CD4-positive, alpha-beta T cell treated with Interferon alpha-2 for 1 hour (primary cell): ENCODE measurements at places on chromosomes 3 and 15.

DNA sequence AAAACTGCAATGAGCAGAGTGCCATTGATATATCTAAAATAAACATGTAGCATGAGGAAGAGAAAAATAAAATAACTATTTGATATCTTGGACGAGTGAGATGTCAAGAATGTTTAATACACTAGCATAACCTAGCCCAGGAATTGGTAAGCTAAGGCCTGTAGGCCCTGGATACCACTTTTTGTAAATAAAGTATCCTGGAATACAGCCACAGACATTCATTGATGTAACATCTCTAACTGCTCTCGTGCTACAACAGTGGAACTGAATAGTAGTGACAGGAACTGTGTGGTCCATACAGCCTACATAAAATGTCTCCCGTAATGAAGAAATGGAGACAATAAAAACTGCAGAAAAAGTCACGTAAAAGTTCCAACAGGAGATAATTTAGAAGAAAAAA, 869.0 kb downstream of the AGBL1 start:
- no peak for DNase-seq

DNA sequence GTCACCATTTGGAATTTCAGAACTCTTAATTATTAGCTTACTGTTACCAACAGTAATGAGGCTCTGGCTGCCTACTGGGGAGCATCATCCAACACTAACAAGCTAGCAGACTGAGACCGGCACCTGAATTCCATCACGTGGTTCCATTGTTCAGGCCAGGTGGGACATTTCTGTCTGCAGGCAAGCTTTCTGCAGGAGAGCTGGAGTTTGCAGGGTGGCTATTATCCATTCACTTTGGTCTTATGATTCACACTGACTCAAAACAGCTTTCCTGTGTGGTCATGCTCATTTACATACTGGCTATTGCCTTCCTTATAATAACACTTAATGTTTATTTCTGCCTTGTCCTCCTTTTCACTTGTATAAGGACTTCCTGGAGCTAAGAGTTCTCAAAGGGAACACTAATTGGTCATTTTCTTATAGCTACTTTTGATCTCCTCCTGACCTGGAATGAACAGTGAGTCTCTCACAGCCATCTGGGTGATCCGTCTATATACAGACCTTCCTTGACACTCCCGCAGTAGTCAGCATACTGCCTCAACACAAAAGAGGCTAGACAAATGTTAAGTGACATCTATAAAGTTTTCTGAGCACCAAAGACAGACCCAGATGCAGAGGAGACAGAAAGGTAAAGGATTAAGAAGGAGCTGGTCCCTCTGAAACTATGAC, 695.4 kb downstream of the FHIT start:
- DNase-seq, result no peak

- no peak for DNase-seq
Observed at GRCh38 chr3:59374818-59375211, 325.0 kb upstream of the CFAP20DC start.

GRCh38 chr3:98914210-98915080, 12.9 kb upstream of the DCBLD2 start:
- DNase-seq, result no peak

DNA sequence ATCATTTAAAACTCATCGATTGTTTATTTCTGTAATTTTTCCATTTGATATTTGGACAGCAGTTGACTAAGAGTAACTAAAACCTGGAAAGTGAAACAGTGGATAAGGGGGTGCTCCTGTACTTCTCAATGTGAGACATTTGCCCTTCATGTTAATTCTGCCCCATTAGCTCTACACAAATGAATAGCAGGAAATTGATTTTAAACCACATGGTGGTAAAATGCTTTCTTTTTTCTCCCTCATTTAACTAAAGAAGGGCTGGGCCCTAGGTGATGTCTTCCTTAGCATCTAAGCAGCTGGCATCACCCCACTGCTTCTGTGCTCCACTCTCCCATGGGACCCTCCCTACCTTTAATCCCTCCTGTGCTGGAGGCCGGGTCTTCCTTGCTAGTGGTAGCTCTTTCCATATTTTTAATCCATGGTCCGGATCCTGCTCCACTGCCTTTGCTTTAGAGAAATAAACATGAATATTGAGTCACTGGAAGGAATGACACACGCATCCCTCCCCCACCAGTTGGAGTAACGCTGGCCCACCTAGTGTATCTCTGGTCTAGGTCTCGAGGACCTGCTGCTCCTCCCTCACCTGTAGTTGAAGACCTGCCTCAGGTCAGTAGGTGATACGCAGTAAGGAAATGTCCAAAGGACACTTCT, 30.2 kb upstream of the LAMP3 start:
- DNase-seq, result no peak

DNA sequence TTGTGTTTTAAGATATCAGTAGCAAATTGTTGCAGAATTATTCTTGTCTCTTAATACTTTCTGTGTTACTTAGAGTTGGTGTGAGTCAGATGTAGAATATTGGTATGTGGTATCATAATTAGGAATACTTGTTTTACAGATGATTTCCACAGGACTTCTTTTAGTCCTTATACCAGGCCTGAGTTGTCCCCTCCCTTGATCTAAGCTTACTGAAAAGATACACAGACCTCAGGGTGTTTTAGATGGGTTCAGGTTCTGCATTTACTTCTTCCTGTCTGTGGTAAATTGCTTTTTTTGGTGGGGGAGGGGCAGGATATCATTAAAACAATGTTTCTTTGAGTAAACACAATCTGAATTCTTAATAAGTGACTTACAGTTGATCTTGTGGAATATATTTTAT, 14.2 kb downstream of the DZIP3 start:
- peak; percentile 66 for DNase-seq

GRCh38 chr3:43405888-43406642, 119.7 kb downstream of the SNRK start:
- no peak for DNase-seq

- DNase-seq, result no peak
Observed at GRCh38 chr3:122665226-122665786, 15.3 kb upstream of the PARP14 start.

GRCh38 chr15:59448871-59449270, 10.9 kb downstream of the FAM81A start:
- no peak for DNase-seq

GRCh38 chr15:85289677-85290365, 90.6 kb upstream of the AKAP13 start:
- DNase-seq, result no peak

DNA sequence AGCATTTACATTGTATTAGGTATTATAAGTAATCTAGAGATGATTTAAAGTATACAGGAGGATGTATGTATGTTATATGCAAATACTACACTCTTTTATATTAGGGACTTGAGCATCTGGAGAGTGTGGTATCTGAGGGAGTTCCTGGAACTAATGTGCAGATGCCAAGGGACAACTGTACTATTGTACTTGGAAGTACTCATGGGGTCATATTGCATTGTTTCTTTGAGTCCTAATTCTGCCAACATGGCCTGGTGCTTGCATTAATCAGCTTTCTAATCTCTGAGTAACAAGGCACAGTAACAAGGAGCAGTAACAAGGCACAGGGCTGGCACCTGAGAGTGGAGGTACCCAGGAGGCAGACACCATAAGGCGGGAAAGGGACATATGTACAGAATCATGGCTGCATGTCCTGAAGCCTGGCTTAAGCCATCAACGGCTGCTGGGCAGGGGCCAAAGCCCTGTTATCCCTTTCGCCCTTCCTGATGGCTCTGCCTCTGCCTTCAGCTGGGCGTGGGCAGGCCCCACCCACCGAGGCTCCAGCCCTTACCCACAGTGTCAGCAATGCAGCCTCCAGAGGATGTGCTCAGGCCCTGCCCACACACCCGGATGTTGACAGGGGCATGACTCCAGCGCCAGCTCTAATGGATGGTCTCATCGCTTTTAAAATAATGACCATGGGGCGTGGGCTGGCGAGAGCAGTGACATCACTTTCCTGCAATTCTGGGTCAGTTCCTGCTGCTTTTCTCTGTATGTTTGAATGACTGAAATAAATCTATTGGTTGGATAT, 22.9 kb downstream of the CEMIP start:
- DNase-seq, result no peak

GRCh38 chr15:40437752-40438687, 2.7 kb upstream of the BAHD1 start:
- DNase-seq, result no peak

DNA sequence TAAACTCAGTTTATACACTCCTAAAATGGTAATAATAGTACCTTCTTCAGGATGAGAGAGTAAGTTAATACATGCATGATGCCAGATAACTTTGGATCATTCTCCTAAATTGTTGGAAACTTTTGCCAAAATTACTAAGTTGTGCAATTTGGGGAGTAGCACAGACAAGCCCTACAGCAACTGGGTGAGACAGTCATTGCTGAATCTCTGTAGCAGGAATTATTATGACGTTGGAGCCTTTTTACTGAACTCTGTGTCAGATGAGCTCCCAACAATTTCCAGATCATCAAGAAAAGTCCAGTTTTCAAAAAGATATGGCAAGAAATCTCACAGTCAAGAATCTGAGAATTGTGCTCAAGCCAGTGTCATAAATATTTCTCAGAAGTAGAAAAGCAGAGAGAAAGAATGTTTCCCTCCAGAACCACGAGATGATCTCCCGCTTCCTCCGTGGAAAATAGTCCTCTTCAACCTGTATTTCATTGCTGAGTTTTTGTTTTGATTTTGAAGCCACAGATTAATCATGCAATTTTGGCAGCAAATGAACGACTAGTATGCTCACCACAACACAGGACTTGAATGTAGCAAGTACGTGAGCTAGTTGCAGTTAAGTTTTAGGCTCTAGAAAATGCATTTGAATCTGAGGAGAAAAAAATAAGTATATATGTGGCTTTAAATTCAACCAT, 485.4 kb downstream of the CNTN6 start:
- DNase-seq, result no peak

- DNase-seq, result no peak
Observed at GRCh38 chr3:65396078-65396477, 642.6 kb downstream of the MAGI1 start.

DNA sequence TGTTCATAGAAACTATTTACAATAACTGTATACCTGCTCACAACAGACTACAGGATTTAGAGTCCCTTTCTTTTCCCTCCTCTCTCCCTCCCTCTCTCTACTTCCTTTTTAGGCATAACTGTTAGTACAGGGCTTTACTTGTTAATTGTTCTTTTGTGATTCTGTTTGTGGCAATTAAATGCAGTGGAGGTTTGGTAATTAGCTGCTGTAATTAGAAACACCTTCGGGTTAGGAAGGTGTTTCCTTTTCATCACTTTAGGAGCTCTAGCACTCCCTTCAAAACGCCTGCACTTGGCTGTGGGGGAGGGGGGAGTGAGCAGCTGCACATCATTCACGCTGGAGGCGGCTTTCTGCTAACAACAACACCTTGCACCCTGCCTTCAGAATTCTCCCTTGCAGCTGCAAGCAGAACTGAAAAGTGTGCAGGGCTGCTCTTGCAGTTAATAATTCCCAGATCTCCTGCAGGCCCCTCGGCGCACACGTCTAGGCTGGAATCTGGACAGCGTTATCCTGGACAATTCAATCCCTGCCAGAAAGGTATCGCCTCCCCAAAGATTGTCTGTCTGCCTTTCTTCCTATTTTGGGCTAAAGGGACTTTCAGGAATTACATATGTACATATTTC, 242.6 kb upstream of the RGMA start:
- DNase-seq, result no peak

- DNase-seq, result peak; percentile 43
Observed at GRCh38 chr3:188788621-188789081, 383.1 kb upstream of the TPRG1 start.

DNA sequence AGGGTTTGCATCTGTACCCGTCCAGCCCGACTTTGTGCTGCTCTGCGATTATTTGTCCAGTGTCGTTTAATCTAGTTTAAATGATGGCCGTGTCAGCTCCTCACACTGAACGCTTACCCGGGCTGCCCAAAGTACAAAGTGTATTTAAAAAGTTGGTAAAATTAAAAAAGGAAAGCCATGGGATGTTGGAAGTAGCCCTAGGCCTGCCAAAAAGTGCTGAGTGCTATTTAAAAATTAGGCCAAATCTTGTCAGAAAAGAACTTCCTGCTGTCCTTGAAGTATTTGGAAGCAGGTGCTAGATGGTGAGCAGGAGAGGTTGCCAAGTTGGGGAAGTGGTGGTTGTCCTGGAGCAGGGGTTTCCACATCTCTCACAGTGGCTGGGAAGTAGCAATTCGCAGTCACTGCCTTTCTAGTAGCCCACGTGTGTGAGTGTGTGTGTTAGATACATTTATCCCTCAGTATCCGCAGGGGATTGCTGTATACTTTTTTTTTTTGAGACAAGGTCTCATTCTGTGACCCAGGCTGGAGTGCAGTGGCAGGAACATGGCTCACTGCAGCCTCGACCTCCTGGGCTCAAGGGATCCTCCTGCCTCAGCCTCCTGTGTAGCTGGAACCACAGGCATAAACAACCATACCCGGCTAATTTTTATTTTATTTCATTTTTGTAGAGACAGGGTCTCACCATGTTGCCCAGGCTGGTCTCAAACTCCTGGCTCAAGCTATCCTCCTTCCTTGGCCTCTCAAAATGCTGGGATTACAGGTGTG, 664 bp downstream of the PPCDC start:
- DNase-seq, result no peak

DNA sequence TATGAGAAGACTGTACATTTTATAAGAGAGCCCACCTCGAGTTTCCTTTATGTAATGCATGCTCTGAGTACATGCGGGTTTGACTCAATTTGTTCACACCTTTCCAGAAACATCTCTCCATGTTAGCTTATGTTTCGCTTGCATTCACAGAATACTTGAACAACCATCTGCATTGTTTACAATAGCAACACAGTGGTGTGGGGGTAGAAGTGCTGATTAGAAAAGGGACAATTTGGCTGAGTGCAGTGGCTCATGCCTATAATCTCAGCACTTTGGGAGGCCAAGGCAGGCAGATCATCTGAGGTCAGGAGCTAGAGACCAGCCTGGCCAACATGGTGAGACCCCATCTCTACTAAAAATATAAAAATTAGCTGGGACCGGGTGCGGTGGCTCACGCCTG, 60.9 kb downstream of the NCEH1 start:
- no peak for DNase-seq

GRCh38 chr3:173639098-173639497, 241.6 kb downstream of the NLGN1 start:
- no peak for DNase-seq

- no peak for DNase-seq
Observed at GRCh38 chr15:93072411-93073394, 16.3 kb downstream of the RGMA start.

DNA sequence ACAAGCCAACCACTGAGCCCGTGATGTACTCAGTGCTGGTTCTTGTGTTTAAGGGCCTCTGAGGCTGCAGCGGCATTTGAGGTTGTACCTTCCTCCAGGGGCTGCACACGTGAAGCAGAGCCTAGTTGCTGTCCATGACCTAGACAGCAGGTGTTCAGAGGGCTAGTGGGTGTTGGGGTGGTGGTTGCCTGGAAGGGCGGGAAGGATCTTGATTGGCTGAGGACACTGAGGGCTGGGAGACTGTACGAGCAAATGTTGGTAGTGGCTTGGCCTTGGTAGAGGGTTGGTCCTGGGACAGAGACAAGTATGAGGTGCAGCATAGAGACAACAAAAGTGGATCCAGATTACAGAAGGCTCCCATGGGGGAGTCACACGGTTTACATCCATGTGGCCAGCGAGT, 17.0 kb upstream of the HES1 start:
- no peak for DNase-seq

DNA sequence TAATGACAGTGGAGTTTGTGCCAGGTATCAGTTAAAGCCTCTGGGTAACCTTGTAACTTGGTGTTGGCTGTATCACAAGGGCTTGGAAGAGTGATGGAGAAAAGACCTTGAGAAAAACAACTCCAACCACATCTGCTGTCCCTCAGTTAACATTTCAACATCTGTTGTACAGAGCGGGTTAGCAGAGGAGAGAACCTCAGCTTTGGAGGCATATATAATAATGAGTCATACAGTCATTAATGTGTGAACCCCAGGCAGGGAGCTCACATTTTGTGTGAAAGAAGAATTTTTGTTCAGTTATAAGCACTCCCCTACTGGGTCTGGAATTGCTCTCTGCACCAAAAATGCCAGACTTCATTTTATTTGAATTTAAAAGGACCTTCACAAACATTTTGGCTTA, 439.5 kb downstream of the PDCD6IP start:
- no peak for DNase-seq
